ENCODE measurements at places on chromosomes 2 and 18.

DNA sequence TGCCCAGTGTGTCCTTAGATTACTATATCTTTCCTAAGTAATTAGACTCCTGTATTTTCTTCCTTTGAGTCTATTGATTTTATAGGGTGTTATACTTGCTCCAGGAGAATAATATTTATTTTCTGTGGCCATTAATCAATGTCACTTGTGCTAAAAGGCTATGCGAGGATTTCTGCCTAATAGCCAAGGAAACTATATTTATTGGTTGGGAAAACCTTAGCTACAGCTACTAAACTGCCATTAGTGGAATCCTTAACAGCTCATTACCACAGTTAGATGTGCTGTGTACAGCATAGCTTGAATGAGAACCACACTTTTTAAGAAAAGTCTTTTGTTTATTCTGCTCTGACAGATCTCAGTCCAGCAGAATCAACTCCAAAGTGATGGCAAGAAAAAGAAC, 537.3 kb downstream of the ERBB4 start:
- no peak for DNase-seq

DNA sequence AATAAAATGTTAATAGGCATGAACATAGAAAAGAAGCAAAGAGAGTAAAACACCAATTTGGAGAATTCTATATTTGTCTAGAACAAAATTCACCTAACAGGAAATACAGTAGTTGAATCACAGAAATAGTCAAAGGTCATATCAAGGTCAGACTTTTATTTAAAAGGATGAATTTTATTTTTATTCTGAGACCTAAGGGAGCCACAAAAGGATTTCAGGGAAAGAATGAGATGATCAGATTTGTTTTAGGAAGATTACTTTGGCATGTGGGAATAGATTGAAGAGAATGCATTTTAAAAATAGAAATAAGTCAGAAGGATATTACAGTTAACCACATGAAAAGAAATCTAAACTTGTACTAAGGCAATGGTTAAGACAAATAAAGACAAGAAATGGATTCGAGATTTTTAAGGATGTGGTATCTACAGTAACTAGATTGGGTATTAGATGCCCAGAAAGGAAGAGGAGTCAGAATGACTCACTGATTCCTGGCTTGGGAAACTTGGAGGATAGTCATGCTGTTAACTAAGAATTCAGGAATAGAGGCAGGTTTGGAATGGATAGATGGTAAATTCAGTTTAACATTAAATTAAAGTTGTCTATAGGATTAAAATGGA, 56.0 kb downstream of the METTL4 start:
- no peak for DNase-seq

DNA sequence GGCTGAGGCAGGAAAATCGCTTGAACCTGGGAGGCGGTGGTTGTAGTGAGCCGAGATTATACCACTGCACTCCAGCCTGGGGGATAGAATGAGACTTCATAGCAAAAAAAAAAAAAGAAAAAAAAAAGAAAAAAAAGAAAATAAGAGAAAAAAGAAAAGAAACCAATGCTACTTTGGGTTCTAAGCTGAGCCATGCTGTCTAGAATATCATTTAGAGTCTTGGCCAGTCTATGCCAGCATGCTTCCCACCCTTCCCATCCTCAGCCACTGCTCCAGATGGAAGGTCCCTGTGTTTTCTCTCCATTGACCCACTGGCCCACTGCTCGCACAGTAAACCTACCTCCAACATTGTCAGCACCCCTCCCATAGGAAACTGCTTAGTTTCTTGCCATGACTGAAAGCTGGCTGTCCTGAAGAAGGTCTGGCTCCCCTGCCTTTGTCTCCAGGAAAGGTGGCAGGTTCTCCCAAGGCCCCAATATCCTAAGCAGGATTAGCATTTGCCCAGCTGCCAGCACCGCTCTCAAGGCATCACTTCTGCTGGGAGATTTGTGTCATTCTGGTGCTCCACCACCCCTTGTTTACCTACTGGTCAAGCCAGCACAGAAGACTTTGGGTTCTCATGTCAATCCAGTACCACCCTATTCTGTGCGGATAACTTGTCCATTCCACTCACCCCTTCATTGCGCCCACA, 47.3 kb upstream of the PAPOLG start:
- DNase-seq: peak; percentile 61

DNA sequence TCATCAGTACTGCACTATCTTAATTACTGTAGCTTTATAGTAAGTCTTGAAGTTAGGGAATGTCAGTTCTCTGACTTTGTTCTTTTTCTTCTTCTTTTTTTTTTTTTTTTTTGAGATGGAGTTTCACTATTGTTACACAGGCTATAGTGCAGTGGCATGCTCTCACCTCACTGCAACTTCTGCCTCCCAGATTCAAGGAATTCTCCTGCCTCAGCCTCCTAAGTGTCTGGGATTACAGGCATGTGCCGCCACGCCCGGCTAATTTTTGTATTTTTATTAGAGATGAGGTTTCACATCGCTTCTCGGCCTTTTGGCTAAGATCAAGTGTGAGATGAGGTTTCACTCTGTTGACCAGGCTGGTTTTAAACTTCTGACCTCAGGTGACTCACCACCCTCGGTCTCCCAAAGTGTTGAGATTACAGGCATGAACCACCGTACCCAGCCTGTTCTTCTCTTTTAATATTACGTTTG, 41.9 kb upstream of the TANC1 start:
- DNase-seq: no peak

- no peak for DNase-seq
These were observed 18.2 kb downstream of the AFTPH start for GRCh38 chr2:64542071-64543007.

DNA sequence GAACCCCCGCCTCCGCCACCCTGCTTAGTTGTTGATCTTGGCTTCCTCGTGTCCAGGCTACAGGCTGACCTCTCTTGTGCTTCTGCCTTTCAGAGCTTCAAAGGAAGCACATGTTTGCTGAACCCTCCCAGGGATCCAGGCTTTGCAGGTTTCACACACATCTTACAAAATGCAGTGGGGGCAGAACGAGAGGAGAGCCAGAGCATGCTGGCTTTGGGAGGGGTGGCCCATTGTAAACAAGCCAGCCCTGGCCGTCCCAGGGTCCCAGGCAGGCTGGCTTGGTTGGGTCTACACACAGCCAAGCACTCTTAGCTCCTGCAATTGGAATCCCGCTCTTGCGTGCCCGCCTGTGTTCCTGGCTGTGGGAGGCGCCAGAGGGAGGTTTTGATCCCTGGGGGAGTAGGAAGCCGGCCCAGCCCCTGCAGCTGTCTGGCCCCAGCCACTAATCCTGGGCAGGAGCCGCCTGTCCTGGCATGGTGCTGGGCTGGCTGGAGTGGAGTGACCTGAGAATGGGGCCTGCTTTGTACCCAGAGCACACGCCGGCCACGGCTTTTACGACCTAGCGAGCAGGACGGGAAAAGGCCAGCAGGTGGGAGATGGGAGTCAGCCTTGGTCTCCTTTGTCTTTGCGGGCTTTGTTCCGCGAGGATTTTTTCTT, 53.9 kb downstream of the SH3BP4 start:
- peak; percentile 89 for DNase-seq
